ENCODE measurements at places on chromosomes 3 and 15.

DNA sequence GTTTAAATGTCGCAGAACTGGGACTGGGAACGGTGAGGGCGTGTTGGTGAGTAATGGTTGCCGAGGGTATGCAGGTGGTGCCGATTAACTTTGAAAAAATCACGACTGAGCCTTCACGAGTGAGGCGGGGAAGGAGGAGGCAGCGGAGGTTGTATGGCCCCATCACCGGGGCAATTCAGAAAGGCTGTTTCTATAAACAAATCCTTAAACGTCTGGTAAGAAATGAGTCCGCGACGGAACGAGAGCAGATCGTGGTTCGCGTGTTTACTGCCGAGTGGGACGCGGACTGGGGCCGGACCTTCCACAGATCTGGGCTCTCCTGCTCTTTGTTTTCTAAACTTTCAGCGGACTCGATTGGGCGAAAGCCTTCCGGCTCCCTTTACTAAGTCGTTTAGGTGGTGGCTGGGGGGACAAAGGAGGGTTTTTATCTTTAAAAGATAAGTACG, 2.7 kb downstream of the IGF1R start:
- DNase-seq = no peak

- no peak for DNase-seq
These were observed 65.9 kb upstream of the LCTL start for GRCh38 chr15:66631616-66632263.

DNA sequence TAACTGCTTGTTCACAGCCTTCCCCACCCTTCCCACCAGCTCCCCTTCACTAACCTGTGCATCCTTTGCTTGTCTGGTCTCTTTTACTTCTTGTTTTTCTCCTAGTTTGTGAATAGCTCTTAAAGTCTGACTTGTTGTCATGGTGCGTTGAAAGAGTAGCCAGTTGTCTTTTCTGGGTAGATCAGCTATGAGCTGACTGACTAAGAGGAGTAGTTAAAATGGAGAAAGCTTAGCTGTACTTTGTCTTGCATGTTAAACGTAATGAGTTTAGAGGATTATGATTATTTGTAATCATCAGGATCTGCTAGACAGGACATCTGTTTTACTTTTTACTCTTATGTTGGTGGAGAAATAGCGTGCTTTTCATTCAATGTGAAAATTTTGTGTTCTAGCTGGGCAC, 35.9 kb downstream of the ATP2C1 start:
- DNase-seq = no peak

- DNase-seq = no peak
These were observed 46.1 kb downstream of the C2CD4A start for GRCh38 chr15:62112616-62113593.
